ENCODE measurements at places on chromosomes 12 and 14.

DNA sequence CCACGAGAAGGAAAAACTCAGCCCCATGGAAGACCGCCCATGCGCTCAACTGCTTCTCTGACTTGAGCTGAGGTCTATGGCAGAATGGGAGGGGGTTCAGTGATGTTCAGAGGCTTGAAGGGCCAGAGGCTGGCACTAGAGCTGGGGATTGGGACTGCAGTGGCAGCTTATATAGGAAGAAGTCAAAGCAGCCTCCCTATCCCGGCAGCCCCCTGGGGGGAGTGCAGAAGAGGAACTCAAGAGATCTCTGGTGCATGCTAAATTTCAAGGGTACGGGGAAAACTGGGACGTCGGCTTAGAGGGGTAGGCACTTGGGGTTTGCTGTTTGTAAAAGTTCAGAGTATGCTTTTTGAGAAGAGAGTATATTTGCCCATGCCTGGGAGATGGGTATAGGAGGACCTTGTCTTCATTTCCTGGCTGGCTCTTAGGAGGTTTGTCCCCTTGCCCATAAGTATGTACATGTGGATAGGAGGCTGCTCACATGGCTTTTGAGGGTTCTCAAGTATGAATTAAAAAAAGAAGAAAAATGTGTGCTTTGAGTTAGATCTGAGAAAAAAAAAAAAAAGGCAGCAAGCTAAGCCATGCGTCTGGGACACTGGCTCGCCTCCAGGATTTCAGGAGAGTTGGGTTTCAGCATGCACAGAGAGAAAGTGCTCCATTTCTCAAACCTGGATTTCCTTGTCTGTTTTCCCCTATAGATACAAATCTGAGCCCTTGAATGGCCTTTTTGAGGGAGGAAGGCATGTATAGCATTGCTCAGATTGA, 3.2 kb upstream of the MEG3 start:
- no peak for DNase-seq

DNA sequence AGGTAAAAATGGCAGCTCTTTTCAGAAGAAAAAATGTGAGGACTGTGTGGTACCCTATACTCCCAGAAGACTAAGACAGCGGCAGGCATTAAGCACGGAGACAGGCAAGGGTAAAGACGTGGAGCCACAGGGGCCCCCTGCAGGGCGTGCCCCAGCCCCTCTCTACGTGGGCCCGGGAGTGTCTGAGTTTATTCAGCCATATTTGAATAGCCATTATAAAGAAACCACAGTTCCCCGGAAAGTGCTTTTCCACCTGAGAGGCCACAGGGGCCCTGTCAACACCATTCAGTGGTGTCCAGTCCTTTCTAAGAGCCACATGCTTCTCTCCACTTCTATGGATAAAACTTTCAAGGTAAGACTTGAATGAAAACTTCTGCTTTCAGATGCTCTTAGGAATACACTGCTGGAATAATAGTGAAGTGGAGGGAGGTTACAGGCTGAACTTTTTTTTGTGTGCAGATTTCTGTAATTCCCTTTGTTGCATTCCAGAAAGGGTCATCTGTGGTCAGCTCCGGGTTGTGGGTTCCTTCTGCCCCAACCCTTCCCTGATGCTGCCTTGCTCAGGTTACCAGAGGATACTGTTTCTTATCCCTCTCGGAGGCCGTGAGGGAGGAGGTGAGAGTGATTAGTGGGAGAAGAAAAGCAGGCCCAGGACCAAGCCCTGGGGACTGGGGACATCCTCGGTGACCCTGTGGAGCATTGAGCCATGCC, 58.4 kb downstream of the SLC25A47 start:
- DNase-seq, result no peak

- DNase-seq, result peak; percentile 54
These were observed 87.2 kb downstream of the SCN8A start for GRCh38 chr12:51678086-51678724.

- DNase-seq, result no peak
These were observed 19.9 kb upstream of the ADAMTS20 start for GRCh38 chr12:43571885-43572284.

- DNase-seq, result no peak
These were observed 58.7 kb downstream of the TESC start for GRCh38 chr12:117040496-117040895.

DNA sequence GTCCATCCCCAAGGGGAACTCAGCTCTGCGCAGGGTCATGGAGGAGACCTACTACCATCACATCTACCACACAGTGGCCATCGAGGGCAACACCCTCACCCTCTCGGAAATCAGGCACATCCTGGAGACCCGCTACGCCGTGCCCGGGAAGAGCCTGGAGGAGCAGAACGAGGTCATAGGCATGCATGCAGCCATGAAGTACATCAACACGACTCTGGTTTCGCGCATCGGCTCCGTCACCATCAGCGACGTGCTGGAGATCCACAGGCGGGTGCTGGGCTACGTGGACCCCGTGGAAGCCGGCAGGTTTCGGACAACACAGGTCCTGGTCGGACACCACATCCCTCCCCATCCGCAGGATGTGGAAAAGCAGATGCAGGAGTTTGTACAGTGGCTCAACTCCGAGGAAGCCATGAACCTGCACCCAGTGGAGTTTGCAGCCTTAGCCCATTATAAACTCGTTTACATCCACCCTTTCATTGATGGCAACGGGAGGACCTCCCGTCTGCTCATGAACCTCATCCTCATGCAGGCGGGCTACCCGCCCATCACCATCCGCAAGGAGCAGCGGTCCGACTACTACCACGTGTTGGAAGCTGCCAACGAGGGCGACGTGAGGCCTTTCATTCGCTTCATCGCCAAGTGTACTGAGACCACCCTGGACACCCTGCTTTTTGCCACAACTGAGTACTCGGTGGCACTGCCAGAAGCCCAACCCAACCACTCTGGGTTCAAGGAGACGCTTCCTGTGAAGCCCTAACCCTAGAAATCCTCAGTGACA, 3.8 kb downstream of the FICD start:
- no peak for DNase-seq

DNA sequence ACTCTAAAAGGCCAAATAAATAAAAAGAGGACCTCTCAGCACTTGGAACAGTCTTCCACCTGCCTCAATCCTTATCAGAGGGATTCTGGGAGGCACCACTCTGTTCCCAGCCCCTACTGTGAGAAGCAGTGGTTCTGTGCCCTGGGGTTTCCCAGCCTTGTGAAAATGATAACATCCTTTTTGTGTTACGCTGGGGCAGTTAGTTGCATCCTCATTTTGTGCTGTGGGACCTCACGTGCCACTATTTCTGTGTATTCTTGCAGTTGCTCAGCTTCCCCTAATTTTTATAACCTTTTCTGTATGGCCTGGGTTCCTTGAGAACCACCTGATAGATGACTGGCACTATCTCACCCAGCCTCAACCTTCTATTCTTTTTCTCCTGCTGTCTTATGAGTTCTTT, 10.8 kb upstream of the CMA1 start:
- no peak for DNase-seq

DNA sequence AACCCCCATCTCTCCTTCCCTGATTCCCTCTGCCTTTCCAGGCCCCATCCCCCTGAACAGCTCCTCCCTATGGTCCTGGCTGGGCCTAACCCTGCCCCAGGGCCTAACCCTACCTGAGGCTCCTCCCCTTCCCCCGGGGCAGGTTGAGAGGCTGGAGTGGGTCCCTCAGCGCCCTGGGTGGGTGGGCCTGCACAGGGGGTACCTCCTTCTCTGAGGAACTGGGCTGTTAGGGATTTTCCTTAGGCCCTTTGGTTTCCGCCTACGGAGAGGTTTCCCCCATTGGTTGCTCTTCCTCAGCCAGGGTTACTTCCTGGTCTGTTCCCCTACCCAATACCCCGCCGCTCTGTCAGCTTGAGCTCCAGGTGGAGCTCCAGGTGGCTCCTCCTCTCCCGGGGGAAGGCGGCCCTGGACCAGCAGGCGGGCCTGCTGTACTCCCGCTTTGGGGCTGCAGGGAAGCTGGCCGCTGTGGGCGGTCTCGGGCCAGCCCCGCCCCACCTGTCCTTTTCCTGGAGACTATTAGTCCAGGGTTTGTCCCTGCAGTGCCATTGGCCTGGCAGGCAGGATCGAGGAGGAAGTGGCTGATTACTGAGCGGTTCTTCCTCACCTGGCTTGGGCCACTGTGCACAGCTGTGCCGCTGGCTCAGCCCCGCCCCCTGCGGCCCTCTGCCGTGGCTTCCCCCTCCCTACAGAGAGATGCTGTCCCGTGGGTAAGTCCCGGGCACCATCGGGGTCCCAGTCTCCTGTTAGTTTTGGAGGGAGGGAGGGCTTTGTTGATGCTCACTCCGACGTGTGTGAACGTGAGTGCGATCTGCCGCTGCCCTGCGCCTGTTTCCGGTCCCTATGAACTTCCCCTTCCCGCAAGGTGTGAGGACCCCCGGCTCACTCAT, 2.5 kb downstream of the C12orf57 start:
- DNase-seq, result no peak

DNA sequence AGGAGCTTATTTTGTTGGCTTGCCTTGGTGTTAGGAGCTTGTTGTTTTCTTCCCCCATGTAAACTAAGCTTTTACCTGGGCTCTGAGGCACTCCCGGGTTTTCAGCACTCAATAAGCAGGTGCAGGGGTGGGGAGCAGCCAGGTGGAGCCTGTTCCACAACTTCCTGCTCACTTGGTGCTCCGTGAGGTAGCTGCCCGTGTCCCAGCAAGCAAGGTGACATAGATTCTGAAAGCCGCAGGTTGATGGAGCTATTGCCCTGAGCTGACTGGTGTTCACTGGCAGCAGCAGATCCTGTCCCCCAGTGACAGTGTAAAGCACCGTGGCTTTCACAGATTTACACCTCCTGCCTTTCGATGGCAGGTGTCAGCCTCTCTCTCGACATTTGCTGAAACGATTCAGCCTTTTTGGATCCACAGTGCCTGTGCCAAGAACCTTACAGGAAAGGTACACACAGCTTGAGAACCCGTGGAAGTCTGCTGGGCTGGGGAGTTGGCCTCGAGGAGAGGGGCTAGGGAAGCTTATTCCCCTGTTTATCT, 295.7 kb upstream of the FKBP4 start:
- no peak for DNase-seq

GRCh38 chr12:2890001-2890387, 697 bp upstream of the TULP3 start:
- no peak for DNase-seq

GRCh38 chr12:54997929-54998522, 13.5 kb upstream of the TESPA1 start:
- no peak for DNase-seq

DNA sequence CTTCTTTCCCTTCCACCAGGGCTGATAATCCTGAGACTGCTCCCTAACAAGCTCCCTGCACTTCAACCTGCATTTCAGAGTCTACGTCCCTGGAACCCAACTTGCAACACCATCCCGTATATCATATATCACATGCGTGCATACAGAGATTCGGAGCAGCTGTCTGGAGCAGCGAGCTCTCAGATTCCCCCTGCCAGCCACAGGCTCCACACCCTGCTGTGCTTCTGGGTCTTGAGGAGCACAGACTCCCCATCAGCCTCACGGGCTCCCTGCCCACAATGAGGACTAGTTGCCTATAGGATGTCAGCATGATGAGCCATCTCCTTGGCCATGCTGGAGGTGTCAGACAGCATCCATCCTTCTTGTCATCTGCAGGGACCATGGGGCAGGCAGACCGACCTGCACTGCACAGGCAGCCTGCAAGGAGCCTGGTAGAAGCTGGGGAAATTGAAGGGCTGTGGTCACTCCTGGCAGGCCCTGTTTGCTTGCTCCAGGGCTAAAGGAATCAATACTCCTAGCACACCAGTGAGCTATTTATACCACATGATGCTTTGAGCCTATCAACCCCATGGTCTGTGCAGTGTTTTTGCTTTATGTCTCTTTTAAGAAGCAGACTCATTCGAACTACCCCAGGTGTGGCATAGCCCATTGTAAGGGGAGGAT, 19.6 kb upstream of the HDAC7 start:
- DNase-seq, result no peak

DNA sequence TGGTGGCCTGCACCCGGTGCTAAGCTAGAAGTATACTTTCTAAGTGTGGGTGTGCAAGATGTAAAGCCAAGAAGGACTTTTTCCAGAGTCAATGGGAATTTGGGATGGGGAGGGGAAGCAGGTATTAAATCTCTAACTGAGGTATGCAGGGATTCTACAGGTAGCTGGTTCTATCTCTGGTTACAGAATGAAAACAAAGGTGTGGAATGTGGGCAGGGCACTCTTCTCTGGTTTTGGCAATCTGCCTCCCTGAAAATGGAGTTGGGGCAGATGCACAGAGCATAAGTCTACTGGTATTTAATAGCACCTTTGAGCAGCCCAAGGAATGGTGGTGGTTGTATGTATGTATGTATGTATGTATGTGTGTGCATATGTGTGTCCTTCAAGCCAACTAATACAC, 66.7 kb upstream of the PPP1R12A start:
- no peak for DNase-seq

- DNase-seq, result no peak
These were observed 4.7 kb downstream of the CALCOCO1 start for GRCh38 chr12:53722450-53723041.

GRCh38 chr14:90093942-90094595, 32.3 kb downstream of the KCNK13 start:
- DNase-seq, result peak; percentile 54

GRCh38 chr12:123891516-123892179, 81.0 kb downstream of the CCDC92 start:
- DNase-seq, result peak; percentile 48

GRCh38 chr12:114316076-114316475, 89.9 kb downstream of the TBX5 start:
- peak; percentile 65 for DNase-seq

DNA sequence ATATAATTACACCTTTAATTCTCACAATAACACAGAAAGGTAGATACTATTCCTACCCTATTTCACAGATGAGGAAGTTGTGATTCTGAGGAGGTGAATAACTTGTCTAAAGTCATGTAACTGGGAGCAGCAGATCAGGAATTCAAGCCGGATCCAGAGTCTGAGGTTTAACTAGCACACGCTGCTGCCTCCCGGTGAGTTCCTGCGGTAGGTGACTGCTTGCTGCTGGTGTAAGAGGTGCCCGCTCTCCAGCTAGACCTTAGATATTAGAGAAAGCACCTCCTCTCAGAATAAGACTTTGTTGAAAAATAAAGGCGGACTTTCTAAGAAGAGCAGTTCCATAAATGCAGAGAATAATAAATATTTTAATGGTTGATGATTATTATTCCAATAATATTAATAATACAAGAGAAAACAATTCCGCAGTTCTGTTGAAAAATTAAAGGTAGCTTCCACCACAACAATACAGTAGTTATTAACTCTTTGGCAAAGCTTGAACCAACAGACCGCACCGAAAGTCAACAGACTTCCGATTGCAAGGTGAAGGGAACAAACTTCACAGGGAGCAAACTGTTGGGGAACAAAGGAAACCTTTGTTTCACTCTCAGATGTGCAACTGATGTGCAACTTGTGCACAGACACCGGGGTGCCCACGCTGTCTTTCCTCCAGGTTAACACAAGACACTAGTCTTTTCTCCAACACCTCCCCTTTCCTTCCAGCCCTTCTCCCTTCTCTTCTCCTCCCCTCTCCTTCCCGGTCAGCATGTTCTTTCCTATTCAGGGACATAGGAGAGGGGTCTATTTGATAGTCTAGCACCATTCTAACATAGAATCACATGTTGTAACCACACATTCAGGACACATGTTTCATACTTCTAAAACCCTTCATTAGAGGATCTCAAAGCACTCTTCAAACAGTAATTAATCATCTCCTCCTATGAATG, 73.2 kb upstream of the EGLN3 start:
- DNase-seq, result no peak
